NCI-H1694 (cell line): ENCODE measurements at places on chromosomes 2 and 18.

DNA sequence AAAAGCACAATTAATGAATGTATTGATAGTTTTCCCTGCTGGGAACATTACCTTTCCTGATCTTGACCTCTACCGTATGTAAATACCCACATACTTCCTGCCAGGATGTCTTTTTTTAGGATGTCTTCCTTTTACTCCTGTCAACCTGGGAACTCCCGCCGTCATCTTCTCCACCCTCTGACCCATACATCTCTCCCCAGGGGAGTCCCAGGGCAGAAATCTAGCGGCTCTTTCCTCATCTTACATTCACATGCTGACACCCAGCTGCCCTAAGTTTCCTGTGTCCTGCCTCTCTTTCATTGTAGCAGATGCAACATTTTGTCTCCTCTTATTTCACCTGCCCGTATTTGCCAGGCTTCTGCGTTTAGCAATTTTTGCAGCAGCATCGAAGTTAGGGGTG is 107.8 kb downstream of the CRIM1 start:
- DNase-seq, result no peak

- DNase-seq, result no peak
Observed at GRCh38 chr2:173654896-173655265, 300.2 kb downstream of the CDCA7 start.

GRCh38 chr2:74206180-74206688 is 7.8 kb downstream of the MTHFD2 start:
- DNase-seq, result no peak

GRCh38 chr18:9719421-9719981 is 11.4 kb downstream of the RAB31 start:
- no peak for DNase-seq

DNA sequence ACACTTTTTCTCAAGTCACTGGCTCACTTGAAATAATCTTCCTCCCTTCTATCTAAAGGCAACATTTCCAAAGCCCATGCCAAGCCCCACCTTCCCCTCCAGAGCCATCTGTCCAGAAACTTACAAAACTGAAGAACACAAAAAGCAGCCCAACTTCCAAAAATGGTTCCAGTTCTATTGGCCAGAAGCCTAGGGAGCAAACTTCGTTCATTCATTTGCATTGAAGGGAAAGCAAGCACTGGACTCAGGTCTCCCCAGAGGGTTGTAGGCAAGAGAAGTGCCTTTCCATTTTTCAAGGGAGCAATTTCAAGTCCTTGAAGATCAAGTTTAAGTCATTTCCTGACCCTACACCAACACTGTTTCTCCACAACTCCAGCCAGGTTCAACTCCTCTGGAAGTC is 585.0 kb downstream of the BCL11A start:
- no peak for DNase-seq

DNA sequence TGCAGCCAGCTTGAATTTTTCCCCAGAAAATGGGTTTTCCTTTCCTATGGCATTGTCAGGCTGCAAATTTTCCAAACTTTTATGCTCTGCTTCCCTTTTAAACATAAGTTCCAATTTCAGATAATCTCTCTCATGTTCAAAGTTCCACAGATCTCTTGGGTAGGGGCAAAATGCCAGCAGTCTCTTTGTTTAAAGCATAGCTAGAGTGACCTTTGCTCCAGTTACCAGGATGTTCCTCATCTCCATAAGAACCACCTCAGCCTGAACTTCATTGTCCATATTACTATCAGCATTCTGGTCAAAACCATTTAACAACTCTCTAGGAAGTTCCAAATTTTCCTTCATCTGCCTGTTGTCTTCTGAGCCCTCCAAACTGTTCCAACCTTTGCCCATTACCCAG is 68.3 kb downstream of the SGPP2 start:
- no peak for DNase-seq

DNA sequence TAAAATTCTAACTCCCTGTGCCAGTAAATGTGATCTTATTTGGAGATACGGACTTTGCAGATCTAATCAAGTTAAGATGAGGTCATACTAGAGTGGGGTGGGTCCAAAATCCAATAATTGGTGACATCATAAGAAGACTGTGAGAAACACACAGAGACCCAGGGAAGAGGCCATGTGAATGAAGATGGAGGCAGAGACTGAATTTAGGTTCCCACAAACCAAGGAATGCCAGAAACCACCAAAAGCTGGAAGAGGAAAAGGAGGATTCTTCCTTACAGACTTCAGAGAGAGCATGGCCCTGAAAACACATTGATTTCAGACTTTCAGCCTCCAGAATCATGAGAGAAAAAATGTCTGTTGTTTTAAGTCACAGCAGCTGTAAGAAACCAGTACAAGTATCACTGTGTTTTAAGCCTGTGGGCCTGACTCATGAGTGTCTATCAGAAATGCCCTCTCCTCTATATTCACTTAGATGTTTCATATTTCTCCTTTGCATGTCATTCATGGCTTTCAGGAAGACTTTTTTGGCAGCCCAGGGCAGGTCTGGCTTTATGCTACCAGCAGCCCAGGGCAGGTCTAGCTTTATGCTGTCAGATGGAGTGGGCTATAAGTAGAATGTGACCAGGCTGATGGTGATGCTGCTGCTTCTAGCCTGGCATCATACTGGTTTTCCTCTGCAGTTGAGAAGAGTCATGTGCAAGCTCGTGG is 100.0 kb downstream of the SPOPL start:
- DNase-seq, result no peak

DNA sequence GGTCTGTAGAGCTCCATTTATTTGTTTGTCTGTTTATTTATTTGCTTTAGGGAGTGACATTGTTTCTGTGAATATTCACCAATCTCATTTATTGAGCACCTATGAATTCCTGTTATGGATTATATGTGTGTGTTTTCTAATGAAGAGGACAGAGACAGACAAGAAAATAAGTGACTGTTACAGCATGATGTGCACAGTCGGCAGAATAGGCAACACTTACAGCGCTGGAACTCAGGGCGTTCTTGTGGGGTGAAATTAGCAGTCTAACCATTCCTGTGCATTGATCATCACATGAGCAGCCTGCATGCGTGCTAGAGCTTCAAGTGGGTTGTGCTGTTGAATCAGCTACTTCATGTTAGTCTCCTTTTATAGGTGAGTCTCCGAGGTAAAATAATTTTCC is 960.7 kb downstream of the SLC4A3 start:
- no peak for DNase-seq

GRCh38 chr2:226078666-226079065 is 679.2 kb downstream of the NYAP2 start:
- no peak for DNase-seq

- DNase-seq, result no peak
Observed at GRCh38 chr2:71790226-71791060, 337.1 kb downstream of the DYSF start.

- no peak for DNase-seq
Observed at GRCh38 chr18:39602131-39602530, 2036.5 kb upstream of the CELF4 start.

DNA sequence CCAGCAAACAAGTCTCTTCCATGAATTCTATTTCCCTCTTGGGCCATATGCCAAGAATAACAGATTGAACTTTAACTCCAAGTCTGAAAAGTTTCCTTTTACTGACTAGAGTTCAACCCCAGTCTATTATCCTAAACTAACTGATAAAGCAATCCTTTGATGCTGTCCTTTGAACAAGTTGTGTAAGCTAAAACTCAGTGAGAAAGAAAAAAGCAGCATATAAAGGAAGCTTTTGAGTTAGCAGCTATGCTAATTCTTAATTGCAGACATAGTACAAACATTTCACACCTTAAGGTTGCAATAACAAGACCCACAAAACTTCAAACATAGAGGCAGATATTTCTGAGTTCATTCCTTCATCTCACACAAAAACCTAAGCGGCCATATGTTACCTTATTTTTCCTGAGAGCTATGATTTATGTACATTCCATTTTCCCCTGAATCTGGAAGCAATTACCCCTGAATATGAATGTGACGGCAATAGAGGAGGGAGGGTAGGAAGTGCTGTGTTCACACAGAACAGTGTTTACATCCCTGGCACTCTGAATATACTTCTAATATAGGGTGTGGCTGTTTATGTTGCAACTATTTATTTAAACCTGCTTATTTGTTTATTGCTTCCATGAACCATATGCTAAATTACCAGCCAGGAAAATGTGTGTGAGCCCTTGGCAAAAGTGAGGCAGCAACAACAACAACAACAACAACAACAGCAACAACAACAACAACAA is 180.6 kb downstream of the IRS1 start:
- DNase-seq, result peak; percentile 61

- DNase-seq, result no peak
Observed at GRCh38 chr2:26274058-26274613, 29.4 kb downstream of the HADHB start.

DNA sequence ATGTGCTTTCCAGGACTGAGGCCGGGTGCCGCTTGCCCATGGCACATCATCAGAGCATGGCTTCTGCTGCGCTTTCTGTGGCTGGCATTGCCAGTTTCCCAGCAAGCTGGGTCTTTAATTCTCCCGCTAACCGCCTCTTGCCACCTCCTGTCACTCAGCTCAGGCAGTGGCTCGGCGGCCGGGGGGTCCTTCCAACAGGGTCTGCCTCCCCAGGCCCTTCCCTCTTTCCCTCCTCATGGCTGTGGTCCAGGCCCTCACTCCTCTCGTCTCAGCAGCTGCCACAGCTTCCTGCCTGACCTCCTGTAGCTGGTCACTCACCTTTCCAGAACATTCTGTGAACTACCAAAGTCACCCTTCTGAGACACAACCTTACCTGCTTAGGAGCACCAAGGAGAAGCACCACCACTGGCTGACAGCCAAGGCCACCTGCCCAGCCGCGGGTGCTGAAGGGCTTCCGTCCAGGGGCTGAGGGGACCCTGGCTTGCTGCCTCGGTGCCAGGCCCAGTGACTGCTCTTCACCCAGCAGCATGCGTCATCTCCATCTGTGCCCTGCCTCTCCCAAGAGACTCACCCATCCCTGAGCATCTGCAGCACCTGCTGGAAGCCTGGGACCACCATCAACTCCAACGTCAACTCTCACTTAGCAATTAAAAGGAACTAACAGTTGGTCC is 22.6 kb downstream of the CHMP1B start:
- peak; percentile 50 for DNase-seq

- DNase-seq, result no peak
Observed at GRCh38 chr2:170076189-170076588, 101.8 kb upstream of the MYO3B start.

DNA sequence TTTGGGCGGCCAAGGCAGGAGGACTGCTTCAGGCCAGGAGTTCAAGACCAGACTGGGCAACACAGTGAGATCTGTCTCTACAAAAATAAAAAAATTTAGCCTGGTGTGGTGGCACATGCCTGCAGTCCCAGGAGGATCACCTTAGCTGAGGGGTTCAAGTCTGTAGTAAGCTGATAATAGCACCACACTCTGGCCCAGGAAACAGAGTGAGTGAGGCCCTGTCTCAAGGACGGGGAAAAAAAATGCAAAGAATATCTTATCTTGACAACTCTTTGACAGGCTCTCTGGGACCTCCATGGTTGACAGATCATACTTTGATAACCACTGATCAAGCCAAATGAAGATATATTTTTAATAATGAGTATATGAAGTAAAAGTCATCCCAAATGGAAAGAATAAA is 22.7 kb downstream of the USP34 start:
- no peak for DNase-seq

- DNase-seq, result no peak
Observed at GRCh38 chr2:157264099-157264498, 6.6 kb downstream of the GALNT5 start.

DNA sequence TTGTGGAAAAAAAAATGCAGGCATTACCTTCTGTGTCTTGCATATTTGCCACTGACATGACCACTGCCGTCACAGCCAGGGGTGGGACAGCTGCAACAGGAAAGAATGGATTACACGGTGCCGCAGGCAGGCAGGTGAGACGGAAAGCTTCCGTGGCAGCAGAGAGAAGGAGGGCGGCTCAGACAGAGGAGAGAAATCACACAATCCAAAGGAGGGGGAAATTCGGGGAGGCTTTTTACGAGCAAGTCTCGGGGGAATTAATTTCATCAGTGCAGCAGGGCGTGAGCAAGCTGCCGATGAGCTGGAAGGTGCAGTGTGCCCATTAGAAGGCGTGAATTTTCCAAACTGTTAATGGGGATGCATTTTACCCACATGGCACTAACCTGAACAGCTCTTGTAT is 234.8 kb upstream of the PXDN start:
- DNase-seq, result peak; percentile 98

- DNase-seq, result peak; percentile 9
Observed at GRCh38 chr2:122378521-122378920, 623.1 kb downstream of the TSN start.

DNA sequence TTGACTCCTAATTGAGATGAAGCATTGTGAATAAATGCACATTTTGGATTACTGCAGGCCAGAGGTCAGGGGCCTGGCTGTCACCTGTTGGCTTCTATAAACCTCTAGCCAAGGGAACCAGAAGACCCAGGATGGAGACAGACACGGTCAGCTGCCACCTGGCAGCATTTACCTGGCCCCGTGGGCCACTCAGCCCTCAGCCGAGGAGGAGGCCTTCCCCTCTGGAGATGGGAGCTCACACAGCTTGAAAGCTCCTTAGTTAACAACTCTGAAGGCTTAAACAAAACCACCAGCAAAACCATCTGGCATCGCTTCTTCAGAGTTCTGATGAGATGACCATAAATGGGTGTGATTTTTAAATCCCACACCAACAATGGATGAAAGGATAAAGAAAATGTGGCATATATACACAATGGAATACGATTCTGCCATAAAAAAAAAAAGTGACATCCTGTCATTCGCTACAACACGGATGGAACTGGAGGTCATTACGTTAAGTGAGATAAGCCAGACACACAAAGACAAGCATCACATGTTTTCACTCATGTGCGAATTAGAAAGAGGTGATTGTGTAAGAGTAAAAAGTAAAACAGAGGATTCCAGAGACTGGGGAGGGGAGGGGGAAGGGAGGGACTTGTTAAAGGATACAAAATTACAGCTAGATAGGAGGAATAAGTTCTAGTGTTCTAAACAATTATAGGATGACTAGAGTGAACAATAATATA is 218.4 kb downstream of the TMEM163 start:
- DNase-seq, result no peak

GRCh38 chr2:161825429-161825828 is 201.2 kb downstream of the SLC4A10 start:
- DNase-seq, result no peak

DNA sequence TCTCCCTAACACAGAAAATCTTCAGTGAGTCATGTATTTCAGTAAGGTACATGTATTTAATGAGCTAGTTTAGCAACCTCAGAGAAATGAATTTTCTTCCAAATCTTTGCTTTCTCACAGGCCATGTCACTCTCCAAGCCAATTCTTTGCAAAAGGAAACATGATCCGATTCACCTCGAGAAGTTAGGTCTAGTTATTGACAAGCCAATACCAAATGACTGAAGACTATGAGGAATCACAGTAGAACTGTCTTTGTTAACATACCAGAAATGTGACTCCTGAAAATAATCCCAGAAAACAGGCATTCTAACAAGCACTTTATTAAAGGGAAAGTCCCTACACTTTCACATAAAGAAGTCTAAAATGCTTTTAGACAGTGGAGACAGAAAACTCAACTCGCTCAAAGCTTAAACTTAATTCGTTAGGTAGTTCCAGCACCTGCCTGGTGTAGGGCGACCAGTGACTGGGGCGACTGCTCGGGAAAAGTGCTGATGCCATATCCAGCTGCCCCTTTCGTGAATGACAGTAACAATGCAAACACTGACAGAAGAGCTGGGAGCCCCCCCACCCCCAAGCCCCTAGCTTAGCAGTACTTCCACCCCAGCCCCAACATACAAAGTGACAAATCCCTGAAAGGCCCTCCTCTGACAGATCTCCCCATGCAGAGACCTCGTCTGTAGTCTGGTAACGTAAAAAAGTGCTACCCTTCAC is 1.8 kb downstream of the MEMO1 start:
- DNase-seq, result no peak

- no peak for DNase-seq
Observed at GRCh38 chr2:33392366-33392765, 84.1 kb upstream of the RASGRP3 start.

- DNase-seq, result no peak
Observed at GRCh38 chr2:84888401-84889276, 7.8 kb upstream of the TRABD2A start.
